ENCODE measurements at places on chromosomes 2 and 18.

GRCh38 chr2:112887964-112888749 is 22.8 kb upstream of the IL37 start:
- no peak for DNase-seq

- DNase-seq, result peak; percentile 97
Measured at GRCh38 chr18:27413495-27414401, 228.6 kb upstream of the CHST9 start.

GRCh38 chr2:186697536-186697935 is 3.7 kb downstream of the FAM171B start:
- DNase-seq, result peak; percentile 49

GRCh38 chr2:64021578-64021977 is 2.4 kb upstream of the VPS54 start:
- no peak for DNase-seq

DNA sequence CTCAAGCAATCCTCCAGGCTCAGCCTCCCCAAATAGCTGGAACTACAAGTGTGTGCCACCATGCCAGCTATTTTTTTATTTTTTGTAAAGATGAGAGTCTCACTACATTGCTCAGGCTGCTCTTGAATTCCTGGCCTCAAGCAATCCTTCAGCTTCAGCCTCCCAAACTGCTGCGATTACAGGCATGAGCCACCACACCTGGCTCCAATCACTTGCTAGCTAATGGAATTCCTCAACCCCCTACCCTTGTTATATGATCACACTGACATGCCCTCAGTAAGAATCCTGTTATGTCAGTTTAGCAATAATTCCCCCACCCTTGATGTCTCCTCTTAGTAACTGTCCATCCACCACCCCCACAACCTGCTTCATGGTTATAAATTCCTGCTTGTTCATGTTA is 12.3 kb downstream of the CHN1 start:
- DNase-seq, result no peak

DNA sequence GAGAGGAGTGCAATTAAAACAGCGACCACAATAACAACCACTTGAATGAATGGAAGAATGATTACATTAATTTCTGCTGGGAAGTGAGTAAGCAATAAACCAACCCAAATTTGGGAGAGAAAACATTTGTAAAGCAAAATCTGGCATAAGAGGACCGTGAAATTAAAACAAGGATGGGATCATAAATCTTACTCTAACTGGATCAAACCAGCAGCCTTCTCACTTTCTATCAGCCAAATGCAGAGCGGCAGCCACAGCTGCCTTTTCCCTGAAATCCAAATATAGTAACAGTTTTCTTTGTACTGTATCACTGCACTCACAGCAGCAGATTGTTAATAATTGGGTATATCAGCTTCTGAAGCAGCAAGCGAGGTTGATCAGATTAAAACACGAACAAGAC is 245.2 kb upstream of the REG3G start:
- no peak for DNase-seq

GRCh38 chr2:240791821-240792628 is 28.0 kb downstream of the KIF1A start:
- DNase-seq, result no peak

DNA sequence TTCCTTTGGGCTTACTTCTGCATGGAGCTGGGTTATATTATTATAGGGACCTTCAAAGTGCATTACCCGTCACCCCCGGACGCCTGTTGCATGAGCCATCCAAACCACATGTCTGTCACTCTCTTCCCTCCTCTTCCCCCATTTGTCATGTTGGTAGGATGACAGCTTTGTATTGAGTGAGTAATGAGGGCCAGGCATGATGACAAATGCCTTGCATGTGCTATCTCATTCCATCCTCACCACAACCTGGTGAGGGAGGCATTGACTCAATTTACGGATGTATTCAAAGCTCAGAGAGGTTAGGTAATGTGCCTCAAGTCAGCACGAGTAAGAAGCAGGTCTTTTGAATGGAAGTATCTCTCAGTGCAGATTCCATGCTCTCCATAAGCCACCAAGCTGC is 510.5 kb upstream of the TNP1 start:
- DNase-seq, result peak; percentile 95
